ENCODE measurements at places on chromosomes 3 and 15. TPM values are rescaled to one million over a fixed set of nuclear protein-coding genes. Genes with fewer than 3 reads are reported as not detected.

- DNase-seq = no peak
These were observed 78.1 kb downstream of the LRRFIP2 start for GRCh38 chr3:37096288-37096687.

The ANKUB1 gene
- not detected for total RNA-seq

The NANOGP8 gene
- 5.2 TPM for total RNA-seq

GRCh38 chr3:24492971-24493551 lies 1.6 kb downstream of the THRB start:
- DNase-seq = no peak

DNA sequence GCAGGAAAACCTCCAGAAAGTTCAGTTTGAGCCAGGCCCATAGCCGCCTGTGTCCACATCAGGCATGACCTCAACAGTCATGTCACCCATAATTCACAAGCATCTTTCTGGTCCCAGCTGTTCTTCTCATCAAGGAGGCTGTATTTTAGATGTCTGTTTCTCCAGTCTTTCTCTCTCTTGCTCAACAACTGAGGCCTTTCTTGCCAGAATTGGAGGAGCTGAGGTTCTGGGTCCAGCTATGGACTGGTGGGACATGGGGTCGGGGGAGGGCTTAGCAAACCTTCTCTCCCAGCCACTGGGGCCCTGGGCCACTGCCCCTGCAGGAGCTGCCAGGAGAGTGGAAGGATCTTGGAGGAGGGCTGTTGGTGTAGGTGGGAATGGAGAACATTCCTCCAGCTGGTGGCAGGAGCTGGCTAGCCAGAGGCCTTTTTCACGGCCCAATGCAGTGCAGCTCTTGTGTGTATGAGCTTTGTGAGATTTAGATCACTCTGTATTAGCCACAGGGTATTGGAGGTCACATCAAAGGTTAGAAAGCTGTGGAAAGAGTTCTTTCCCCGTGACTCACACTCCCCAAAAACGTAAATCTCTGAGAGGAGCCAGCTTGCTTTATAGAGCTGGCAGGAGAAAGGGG lies 23.5 kb downstream of the MAGEF1 start:
- no peak for DNase-seq

GRCh38 chr3:38374221-38374620 lies 27.6 kb downstream of the XYLB start:
- no peak for DNase-seq

DNA sequence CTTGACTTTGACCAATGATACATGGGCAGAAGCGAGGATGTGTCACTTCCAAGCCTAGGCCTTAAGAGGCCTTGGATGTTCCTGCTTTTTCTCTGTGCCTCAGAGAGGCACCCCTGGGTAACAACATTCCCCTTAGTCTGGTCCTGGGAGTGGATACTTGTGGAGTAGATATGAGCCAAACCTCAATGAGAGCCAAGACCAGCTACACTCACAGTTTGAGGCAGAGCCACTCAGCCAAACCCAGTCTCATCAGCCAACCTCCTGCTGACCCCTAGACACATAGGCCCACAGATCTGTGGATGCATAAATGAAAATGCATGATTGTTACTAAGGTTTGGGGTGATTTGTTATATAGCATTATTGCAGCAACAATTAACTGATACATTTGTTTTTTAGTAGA lies 114.2 kb downstream of the ZNF621 start:
- no peak for DNase-seq

DNA sequence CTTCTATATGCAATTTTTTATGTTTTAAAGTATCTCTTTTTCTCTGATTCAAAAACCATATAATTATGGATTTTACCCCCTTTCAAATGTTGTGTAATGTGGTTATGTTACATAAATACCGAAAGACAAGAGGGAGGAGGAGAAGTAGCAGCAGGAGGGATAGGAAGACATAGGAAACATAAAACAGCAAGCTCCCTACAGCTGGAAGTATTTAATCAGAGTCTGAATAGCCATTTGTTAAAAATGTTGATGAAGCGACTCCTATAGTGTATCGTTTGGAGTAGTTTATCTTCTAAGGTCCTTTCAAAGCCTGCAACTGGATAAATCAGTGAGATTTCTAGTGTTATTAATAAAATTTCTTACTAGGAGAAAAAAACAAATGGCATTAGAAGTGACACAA lies 598.1 kb upstream of the GOLIM4 start:
- no peak for DNase-seq

DNA sequence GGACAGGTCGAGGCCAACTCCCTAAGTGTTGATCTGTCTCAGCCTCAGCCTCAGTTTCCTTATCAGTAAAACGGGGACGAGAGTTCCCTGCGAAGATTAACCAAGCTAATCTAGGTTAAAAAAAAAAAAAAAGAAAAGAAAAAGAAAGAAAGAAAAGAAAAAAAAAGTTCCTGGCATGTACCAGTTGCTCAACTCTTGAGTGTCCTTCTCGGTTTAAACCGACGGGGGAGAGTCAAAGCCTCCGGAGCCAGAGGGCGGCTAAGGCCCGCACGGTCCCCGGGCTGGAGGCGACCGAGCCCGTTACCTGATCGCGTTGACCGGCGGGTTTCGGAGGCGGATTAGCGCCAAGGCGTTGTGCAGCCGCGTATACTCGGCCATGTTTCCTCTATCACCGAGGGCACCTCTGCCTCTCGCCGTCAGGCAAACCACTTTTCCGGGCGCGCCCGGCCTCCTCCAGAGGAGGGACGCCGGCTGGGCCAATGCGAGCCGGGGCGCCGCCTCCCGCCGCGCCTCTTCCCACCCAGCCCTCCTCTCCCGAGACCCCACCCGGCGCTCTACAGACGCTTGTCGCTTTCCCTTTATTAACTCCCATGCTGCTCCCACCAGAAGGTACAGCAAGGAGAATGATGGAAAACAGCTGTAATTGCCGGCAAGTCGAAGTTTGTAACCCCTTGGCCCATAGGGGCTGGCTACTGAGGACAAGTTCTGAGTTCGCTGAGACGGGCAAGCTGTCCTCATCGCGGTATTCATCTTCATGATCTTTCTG lies at the start of gene EHHADH:
Gene EHHADH (minus strand): TSS at position 405 of the 766 bp plus-strand sequence. CDS start 27 bp downstream, at position 378.
- peak; percentile 85 for DNase-seq

- DNase-seq = no peak
These were observed 478.6 kb downstream of the OTOL1 start for GRCh38 chr3:161975201-161975600.

DNA sequence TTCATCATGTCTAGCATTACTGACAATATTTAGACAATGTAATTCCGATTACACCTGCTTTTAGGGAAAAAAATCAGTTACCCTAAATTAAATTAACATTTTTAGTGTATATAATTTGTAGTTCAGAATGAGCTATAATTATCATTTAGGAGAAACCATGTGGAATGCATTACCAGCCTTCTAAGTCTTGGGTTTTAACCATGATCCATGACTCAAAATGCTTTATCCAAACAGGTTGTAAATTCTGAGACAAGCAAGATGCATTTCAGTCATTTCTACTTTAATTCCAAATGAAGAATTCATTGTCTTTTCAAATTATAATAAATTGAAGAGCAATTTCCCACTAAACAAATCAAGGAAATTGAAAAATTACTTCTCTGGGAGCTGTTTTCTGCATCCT lies 243.7 kb upstream of the LRIG1 start:
- DNase-seq = no peak

DNA sequence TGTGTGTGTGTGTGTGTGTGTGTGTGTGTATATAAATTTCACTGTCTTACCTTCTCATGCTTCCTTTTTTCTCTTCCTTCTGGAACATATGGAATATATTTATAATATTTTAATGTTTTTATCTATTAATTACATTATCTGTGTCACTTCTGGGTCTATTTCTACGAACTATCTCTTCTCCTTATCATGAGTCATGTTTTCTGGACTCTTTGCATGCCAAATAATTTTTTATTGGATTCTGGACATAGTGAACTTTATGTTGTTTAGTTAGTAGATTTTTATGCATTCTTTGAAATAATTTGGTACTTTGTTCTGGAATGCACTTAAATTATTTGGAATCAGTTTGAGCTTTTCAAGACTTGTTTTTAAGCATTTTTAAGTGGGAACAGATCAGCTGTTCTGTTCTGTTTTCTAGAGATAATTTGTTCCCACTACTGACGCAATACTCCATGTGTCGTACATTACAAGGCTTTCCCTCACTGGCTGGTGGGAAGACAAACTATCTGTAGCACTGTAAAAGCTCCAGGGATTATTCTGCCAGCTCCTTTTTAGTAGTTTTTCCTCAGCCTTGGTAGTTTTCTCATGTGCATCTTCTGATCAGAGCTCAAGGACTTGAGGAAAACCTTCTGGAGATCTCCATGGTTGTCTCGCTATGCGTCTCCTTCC lies 302.0 kb downstream of the CLSTN2 start:
- no peak for DNase-seq

DNA sequence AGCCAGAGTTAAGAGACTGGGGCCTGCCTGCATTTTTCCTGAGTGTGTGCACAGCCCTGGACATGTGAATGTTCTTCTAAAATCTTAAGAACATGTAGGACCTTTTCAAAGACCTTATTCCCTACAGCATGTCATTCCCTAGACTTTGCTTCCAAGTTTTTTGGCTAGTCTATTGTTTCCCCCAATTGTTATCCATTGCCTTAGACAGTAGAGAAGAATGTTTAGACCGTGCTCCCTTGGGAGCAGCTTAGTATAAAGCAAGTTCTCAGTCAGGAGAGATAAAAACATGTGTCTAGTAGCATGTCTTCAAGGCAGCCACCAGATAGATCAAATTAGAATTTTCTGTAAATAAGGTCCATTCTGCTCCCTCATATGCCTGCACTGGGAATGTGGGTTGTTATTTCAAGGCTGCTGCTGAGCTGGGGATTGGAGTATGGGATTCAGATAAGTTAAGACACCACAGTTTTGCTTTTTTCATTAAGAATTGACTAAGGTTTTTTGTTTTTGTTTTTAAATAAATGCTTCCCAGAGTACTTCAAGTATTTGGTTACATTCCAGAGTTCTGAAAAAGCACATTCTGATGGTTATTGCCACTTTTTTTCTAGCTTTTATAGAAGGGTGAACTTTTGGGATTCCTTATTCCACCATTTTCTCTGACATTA lies 246.7 kb downstream of the RORA start:
- DNase-seq = no peak

DNA sequence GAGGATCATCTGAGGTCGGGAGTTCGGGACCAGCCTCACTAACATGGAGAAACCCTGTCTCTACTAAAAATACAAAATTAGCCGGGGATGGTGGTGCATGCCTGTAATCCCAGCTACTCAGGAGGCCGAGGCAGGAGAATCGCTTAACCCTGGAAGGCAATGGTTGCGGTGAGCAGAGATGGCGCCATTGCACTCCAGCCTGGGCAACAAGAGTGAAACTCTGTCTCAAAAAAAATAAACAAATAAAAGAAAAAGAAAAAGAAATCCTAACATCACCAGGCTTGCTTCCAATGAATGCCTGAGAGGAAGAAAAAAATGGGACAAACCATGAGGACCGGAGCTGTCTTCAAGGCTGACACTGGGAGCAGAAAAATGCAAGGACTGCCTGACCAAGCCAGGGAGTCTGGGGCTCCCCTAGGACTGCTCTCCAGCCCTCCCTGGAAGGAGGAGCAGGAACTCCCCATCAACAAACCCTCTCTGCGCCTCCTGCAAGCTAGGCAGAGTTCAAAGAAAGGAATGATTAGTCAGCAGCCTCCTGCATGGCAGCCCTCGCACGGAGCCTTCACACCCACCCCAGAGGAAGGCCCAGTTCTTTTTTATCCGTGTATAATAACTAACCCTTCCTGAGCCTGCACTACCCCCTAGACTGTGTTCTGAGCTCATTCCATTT lies 55.4 kb downstream of the NUP210 start:
- DNase-seq = no peak

DNA sequence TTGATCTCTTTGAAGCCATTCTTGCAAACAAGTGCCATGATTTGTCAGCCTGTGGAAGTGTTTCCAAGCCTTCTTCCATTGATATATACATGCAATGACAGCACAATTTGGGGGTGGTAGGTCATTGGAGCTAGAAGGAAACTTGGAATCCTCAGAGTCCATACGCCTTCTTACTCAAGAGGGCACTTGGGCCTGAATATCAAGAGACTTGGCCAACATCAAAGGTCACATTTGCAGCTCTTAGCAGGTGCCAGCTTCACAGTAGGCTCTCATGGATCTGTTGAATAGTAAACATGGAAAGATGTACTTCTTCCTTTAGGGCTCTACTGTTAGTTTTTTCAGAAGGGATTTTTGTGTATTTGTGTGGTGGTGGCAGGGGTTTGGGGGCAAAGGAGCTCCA lies 50.9 kb downstream of the RHCG start:
- no peak for DNase-seq

The ARPIN gene
- 28.4 TPM for total RNA-seq

DNA sequence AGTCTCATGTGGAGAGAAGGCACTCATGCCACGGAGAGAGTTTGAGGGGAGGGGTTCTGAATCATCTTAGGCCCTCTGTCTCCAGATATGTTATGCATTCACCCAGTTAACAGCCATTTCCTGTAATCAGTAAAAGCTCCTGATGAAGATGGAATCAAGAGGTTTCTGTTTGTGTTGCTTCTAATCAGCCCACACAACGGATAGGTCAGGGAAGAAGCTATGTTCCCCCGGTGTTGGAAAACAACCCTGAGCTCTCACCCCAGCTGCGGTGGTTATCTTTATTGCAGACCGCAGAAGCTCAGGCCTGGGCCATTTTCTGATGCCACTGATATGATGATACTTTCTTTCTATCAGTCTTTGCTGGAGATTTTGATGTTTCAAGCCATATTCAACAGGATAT lies 338.5 kb upstream of the ONECUT1 start:
- DNase-seq = no peak

- DNase-seq = no peak
These were observed 196.1 kb downstream of the ADAMTSL3 start for GRCh38 chr15:83850015-83850414.

DNA sequence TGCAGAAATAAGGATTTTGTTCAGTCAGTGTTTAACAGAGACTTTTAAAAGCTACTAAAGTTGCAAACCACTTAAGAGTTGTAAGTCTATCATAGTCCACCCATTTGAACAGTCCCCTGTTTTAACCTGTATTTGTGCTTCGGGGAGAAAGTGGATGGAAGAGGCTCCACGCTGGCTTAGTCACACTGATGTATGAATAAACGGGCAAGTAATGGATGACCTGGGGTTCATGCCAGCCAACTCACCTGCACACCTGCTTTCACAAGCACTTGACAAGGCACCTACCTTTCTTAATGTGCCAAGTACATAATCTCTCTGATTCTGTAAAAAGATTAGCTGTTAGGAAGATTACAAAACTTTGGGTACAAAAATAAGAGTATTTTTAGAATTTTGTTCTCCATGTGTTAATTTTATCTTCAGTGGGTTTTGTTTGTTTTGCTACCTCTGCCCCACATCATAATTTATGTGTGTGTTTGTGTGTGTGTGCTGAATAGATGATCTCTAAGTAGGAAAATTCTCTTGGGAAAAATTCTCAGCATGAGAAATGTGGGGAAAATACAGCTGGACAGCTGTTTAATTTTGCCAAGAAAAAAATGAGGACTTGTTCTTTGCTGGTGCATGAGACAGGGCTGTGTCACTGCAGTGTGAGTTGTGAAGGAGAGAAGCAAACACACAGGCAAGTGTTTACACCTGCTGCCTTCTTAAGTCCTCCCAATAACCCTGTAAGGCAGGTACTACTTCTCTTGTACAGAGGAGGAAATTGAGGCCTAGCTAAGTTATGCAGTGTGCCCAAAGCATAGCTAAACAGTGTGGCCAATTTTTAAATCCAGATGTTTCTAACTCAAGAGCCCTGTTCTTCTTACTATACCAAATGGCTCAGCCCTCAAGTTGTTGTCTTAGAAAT lies 181.2 kb upstream of the IL12A start:
- no peak for DNase-seq
